Left ventricle myocardium superior (tissue), 1 donor: ENCODE measurements at places on chromosomes 12 and 14.

DNA sequence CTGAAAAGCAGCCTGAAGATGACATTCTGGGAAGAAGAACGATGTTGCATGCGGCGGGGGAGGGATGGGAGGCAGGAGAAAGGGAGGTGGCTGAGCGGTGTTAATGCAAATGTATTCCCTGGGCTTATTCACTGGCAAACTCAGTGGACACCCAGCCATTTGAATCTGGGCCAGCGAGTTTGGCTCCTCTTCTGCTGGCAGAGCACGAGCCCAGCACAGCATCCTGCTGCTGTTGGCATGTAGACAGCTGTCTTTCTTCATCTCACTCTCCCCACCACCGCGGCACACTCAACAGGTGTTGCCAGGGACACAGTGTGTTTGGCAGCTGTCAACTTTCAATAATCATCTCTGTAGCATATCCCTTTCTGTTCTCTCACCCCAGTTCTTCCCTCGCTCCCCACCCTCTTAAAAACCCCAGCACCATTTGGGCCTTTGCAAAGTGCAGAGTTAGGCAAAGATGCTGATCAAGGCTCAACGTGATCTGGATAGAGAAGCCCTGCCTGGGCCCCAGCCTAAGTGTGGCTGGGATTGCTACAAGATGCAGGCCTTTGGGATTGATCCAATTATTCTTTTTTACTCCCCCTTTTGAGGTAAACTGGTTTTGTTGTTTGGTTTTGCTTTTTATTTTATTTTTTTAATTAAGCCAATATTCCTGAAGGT is 131.9 kb downstream of the EXOC5 start:
- peak; percentile 63 for DNase-seq

DNA sequence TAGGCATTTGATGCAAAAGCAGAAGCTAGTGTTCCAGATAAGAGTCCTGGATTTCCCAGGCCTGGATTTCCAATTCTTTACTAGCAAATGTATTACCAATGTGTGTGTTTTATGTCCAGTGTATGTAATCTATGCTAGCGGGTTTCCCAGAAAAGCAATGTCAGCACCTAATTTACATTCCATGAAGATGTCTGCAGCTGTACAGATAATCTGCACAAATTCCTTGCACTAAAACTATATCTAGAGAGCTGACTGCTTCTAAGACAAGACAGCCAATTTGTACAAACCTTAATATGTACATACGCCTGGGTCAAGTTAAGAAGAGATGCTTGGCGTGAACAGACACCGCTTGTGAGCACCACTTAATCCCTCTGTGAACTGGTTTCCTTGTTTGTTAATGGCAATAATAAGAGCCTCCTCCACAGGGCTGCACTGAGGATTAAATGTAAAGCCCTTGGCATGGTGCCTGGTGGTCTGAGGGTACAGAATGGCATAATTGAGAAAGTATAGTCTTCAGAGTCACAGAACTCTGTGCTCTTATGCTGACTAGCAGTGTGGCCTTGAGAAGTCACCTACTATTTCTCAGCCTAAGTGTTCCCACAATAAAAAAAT is 185.6 kb downstream of the EPS8 start:
- DNase-seq = no peak

- no peak for DNase-seq
Measured at GRCh38 chr12:84290168-84290567, 622.4 kb downstream of the SLC6A15 start.

GRCh38 chr12:116126610-116127009 is 150.9 kb downstream of the MED13L start:
- no peak for DNase-seq

- DNase-seq = no peak
Measured at GRCh38 chr14:91968280-91968679, 20.8 kb upstream of the FBLN5 start.

- DNase-seq = no peak
Measured at GRCh38 chr12:68271346-68271745, 17.9 kb upstream of the IL22 start.
